K562 (cell line): ENCODE measurements at places on chromosomes 11 and 22. TPM values are rescaled to one million over a fixed set of nuclear protein-coding genes. Genes with fewer than 3 reads are reported as not detected.

MCAM gene
- 69.1 and 87.0 TPM in 2 replicates for total RNA-seq

SLC22A25 gene
- not detected in 2 replicates for total RNA-seq

LIF gene
- total RNA-seq = 0.31 TPM in 2 replicates

RBM7 gene
- total RNA-seq = 28.5 and 31.3 TPM in 2 replicates

OR10A2 gene
- not detected in 2 replicates for total RNA-seq

ANO1 gene
- total RNA-seq = 0.13 TPM in 1 of 2 replicates, not detected in the other

CABP7 gene
- total RNA-seq = not detected in 2 replicates

SLC1A2 gene
- not detected in 2 replicates for total RNA-seq

GRCh38 chr22:48235744-48236143 is 1473.3 kb downstream of the TBC1D22A start:
- no peak for DNase-seq

GRCh38 chr11:17658211-17658610 is 61.2 kb upstream of the MYOD1 start:
- DNase-seq = no peak

- no peak for DNase-seq
Measured at GRCh38 chr11:1272531-1272930, 36.9 kb downstream of the TOLLIP start.

DNA sequence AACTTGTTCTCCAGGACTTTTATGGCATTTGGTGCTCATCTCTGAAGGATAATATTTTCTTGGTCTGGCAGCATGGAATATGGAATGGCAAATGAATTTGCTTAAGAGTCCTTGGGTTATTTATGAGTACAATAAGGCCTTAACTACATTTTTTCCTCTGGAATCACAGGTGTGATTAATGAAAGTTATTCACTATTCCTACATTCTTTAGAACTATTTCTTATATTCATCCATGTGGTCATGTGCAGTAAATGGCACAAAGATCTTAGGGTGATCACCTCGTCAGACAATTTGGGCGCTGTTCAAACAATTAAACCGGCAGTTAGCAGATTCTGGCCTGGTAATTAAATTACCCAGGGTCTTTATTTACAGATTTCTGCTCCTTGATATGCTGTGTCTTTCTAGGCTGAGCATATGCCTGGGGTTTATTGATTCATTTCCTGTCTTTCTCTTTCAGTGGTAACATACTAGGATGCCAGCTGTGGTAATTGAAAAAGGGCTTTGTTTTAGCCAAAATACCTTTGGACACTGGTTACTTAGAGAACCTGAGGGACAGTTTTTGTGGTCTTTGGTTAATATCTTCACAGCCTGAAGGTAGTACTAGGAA is 31.6 kb downstream of the SIK2 start:
- DNase-seq = no peak

- peak; percentile 60 for DNase-seq
Measured at GRCh38 chr11:119375337-119376196, 5.9 kb downstream of the USP2 start.

DNA sequence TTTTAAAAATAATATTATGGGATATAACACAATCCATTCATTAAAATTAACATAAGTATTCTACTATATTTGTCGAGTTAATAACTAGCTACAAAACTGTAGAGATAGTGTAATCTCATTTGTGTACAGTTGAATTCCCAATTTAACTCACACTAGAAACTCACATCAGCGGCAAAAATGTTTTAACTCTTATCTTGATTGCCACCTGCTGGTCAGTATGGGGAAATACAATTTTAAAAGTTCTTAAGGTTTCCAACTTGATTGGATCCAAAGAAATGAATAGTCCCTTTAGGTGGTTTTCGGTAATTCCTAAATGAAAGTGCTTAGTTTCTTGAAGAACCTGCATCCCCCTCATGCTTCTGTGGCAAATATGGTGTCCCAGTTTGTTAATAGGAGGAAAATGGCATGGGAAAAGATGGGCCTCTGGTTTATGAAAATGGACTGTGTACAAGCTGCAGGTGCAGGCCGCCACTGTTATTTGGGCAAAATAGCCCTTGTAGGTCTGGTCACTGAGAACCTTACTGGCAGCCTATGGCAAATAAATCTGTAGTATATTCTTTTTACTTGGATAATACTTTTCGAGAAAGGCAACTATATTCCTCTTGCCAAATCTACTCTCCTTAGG is 33.7 kb upstream of the SLC17A6 start:
- DNase-seq = peak; percentile 20

DNA sequence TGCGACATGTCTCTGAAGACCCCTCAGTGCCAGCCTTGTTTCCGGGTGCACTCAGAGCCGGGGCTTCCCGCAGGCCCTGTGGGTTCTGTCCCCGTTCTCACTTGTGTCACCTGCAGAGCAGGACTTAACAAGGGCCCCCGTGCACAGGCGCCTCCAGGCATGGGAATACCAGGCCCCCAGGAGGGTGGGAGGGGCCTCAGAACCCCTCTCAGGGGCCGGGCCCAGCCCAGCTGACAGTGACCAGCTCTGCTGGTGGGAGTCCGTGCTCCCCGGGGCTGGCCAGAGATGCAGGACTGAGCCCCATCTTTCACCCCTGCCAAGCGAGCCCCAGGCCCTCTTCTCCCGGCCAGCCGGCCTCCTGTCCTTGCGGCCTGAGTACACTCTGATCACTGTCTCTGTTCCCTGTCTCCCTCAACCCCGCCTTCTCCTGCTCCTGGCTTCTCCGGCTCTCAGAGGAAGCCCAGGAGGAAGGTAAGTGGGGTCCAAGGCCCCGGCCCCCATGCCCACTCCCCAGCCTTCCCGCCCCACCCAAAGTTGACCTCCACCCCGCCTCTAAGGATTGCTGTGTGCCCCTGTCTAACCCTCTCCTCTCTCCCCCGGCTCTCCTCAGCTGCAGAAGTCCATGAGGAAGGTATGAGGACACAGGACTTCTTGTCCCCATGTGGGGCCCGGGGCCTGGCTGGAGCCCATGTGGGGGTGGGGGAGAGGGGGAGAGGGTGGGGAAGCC is 5.3 kb downstream of the TNNT3 start:
- DNase-seq = no peak

GRCh38 chr22:35045451-35045850 is 20.5 kb upstream of the ISX start:
- no peak for DNase-seq

DNA sequence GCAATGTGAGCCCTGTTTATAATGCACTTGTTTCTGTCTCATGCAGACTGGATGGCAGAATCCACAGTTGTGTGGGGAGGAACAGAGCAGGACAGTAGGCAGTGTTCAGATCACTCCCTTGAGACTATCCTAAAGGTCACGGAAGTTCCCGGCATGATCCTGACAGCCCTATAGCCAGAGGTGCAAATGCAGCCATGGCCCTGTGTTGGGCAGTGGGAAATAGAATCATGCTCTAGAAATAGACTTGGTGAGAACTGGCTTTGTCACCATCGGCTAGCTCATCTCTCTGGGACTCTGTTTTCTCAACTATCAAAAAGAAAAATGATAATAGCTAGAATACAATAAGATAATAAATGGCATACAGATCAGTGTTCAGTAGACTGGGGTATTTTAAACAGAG is 123.2 kb downstream of the FEZ1 start:
- no peak for DNase-seq

GRCh38 chr11:131601586-131601985 is 231.2 kb downstream of the NTM start:
- no peak for DNase-seq

DNA sequence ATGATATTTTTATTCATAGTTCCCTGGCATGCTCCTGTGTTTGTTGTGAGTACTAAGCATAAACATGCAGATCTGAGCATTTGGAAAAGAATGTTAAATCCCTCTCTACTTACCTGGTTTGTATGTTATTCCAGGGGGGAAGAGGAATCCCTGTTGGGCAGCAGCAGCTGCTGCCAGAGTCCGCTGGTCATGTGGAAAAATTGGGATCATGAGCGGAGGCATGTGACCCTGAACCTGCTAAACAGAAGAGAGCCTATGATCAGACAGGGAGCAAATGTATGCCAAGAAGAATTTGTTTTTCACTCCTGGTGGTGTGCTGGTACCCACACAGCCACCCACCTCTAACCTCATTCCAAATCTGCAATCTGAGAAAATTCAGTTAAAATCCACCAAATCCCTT is 244.7 kb downstream of the SOX6 start:
- DNase-seq = no peak

GRCh38 chr11:68330700-68331337 is 18.4 kb downstream of the LRP5 start:
- no peak for DNase-seq

DNA sequence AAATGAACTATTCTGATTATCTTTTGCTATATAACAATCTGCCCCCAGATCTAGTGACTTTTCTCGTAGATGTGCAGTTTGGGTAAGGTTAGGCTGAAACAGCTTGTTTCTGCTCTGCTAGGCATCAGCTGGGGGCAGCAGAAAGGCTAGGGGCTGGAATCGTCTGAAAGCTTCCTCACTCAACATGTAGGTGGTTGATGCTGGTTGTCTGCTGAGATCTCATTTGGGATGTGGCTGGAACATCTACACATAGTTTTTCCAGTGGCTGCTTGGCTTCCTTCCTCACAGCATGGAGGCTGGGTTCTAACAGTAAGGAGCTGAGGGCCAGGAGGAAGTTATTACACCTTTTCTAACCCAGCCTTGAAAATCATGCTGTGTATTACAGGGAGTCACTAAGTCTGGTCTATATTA is 30.2 kb downstream of the USP47 start:
- DNase-seq = no peak

DNA sequence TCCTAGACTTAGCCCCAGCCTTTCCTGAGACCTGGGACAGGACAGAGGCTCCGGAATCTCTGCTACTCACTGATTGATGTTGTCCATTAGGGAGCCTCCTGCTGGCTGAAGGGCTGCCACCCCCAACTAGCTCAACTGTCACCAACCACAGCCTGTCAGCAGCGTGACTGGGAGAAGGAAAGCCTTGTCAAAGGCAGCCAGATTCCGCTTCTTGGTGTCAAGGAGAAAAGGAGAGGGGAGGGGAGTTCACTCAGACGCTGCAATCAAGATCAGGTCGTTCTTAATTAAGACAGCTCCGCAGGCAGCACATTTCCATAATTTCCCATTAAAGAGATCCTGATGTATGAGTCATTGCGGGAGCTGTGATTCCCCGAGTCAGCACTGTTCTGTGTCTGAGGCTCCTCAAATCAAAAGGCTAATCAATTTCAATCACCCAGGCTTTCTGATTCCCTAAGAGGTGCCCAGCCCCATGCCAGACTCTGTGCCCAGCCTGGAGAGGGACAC is 152.8 kb upstream of the ZBED5 start:
- DNase-seq = peak; percentile 26

GRCh38 chr11:116162886-116163230 is 609.9 kb downstream of the BUD13 start:
- DNase-seq = no peak

- no peak for DNase-seq
Measured at GRCh38 chr22:39297490-39298240, 21.8 kb downstream of the RPL3 start.

DNA sequence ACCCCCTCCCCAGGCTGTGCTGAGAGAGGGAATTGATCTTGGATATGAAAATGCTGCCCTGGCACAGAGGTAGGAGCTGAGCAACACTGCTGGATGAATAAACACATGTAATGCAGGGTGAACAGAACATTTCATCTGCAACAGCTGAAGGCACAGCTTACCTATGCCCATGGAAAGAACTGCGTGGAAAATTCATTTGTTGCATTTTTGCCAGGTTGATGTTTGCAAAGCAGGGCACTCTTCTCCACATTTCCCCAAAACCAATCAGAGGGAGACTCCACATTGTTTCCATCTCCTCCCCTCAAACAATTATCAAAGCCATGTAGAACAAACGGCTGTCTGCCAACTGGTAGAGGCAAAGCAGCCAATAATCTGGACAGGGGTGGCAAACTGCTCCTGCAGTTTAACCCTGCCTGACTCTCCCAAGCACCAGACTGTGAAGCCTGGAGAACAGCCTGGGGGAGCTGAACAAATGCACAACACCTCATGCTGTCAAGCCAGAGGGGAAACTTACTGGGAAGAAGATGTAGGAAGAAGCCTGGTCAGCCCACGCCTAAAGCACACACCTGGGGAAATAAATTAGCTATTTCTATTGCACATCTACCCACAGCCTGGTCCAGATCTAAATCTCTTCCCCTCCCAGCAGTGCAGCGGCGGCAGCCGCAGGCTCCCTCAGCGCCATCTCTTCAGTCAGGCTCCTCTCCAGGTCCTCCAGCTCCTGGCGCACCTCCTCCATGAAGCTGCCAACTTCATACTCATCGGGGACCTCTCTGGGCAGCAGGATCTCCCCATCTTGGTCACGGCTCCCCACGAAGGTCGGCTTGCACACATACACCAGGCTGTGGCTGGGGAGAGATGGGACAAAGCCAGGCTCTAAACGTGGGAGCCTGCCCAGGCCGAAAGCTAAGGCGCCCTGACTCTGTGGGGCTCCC is 44.3 kb downstream of the DKK3 start:
- no peak for DNase-seq

- DNase-seq = no peak
Measured at GRCh38 chr22:31850135-31850534, 94.2 kb upstream of the YWHAH start.

DNA sequence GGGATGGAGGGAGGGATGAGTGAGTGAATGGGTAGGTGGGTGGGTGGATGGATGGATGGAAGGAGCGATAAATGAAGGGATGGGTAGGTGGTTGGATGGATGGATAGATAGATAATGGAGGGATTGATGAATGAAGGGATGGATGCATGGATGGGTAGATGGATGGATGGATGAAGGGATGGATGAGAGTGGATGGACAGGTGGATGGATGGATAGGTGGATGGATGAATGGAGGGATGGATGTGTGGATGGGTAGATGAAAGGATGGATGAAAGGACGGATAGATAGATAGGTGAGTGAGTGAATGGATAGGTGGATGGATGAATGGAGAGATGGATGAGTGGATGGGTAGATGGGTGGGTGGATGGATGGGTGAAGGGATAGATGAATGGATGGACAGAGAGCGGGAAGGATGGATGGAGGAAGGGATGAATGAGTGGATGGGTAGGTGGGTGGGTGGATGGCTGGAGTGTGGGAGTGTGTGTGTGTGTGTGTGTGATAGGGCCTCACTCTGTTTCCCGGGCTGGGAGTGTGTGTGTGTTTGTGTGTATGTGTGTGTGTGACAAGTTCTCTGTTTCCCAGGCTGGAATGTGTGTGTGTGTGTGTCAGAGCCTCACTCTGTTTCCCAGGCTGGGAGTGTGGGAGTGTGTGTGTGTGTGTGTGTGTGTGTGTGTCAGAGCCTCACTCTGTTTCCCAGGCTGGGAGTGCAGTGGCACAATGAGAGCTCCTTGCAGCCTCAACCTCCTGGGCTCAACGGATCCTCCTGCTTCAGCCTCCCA is 2.1 kb upstream of the PRR33 start:
- no peak for DNase-seq

DNA sequence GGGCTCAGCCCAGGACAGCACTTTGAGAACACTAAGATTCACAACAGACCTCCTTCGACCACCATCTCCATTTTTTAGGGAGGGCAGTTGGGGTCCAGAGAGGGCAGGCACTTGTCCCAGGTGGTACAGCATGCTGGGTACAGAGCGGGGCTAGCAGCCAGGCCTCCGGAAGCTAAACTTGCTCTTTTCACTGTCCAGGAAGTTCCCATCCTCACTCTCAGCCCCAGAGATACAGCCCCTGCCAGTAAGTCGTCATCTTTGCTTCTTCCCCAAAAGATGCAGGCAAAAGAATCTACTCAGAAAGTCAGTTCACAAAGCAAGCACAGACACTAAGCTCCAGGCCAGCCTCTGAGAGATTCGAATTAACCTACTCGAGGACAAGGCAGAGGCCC is 6.7 kb upstream of the RAB3IL1 start:
- no peak for DNase-seq
